Activated CD8-positive, alpha-beta T cell treated with anti-CD3 and anti-CD28 coated beads for 36 hours (primary cell): ENCODE measurements at places on chromosomes 6 and 20.

- no peak for DNase-seq
Measured at GRCh38 chr6:32830017-32830416, 8.5 kb downstream of the TAP2 start.

GRCh38 chr20:38144974-38145728 is 19.9 kb downstream of the TGM2 start:
- no peak for DNase-seq

DNA sequence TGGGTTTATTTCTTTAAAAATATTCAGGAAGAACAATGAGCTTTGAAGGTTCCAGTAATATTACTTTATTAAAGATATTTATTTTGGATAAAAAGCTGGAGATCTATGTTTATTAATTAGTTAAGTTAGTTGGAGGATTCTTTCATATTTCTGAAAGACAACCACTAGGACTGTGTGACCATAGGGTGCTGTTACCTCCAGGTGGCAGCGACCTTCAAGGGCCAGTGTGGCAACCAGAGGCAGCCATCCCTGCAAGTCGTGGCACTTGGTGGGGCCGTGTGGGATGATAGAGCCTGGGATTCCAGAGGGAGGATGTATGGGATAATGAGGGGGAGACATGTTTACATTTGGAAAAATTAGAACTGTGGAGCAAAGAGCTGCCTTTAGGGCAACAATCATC is 95.5 kb upstream of the SCP2D1 start:
- DNase-seq = no peak

DNA sequence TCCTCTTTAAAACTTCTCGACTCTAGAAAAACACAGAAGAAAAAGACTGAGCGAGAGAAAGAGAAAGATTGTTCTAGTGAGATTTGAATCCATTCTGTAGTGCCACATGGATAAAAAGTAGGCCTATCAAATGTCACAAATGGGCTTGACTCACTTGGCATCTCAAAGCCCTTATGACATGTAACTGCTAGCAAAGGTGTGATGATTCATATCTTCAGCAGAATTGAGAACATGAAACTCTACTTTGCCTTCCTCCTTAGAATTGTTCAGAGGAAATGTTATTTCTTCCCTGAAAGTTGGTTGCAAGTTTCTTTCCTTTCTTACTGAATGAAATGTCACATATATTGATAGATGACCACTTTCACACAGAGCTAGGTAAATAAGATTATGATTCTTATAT is 40.4 kb upstream of the DUSP22 start:
- DNase-seq = no peak

- no peak for DNase-seq
Measured at GRCh38 chr6:118578617-118579016, 30.5 kb downstream of the PLN start.

DNA sequence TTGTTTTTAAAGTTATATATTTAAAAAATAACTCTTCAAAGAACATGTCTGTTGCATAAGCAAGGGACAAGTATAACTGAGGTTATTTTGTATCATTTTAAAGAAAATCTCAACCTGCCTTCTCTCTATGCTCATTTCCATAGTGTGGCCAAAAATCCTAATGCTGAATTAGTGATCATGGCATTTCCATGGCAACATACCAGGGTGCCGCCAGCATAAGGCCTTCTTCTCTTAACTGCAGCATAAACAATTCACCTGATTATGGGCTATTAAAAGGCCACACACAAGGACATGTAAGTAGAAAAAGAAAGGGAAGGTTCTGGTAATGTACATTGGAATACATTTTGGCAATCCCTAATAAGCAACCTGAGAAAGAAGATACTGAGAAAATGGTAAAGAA is 95.1 kb upstream of the RNF217 start:
- no peak for DNase-seq

GRCh38 chr6:38021571-38021970 is 202.0 kb downstream of the ZFAND3 start:
- DNase-seq = no peak

- DNase-seq = no peak
Measured at GRCh38 chr6:168282985-168283685, 36.4 kb downstream of the DACT2 start.

DNA sequence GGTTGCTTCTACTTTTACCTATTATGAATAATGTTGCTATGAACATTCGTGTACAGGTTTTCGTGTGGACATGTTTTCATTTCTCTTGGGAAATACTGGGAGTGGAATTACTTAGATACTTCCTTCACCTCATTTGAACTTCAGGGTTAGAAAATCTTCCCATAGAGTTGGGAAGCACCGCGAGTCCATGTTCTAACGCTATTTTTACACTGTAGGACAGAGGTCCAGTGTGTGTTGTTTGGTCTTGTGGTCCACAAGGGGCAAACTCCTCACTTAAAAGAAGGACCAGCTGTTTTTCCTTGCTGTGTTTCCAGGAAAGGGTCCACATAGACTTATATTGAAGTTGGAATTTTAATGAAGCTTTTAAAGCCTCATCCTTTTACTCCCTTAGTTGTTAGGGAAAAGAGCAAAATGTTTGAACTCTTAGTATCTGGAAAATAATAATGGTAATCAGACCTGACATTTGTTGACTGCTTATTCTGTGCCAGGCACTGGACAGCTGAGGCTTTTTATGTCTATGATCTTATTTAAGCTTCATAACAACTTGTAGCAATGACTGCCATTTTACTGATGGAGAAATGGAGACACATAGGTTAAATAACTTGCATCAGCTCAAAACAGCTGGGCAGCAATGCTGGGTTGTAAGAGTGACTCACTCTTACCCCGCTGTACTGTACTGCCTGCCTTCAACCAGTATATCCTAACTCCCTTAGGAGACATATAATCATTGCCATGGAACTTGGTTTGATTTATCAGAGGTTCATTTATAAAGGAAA is 52.0 kb downstream of the CDC5L start:
- DNase-seq = peak; percentile 19

- no peak for DNase-seq
Measured at GRCh38 chr20:63509088-63509564, 10.2 kb upstream of the EEF1A2 start.

- no peak for DNase-seq
Measured at GRCh38 chr20:57139342-57140093, 126.9 kb downstream of the BMP7 start.

DNA sequence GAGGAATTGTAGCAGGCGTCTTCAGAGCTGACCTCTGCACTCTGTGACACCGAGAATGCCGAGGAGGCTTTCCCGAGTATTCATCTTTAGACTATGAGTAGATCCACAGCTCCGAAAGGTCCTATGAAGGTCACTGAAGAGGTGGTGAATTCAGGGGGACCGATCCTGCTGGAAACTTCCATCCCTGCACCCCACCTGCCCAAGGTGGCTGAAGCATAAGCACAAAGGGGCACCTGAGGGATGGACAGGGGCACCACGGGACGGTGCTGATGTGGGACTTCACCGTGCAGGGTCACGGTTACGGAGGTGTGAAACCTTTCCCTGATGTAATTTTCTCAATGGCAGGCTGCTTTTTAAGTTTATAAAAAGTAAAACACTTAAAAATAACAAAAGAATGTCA is 24.4 kb downstream of the DIDO1 start:
- no peak for DNase-seq

- DNase-seq = no peak
Measured at GRCh38 chr6:132131351-132131750, 180.2 kb upstream of the CCN2 start.

DNA sequence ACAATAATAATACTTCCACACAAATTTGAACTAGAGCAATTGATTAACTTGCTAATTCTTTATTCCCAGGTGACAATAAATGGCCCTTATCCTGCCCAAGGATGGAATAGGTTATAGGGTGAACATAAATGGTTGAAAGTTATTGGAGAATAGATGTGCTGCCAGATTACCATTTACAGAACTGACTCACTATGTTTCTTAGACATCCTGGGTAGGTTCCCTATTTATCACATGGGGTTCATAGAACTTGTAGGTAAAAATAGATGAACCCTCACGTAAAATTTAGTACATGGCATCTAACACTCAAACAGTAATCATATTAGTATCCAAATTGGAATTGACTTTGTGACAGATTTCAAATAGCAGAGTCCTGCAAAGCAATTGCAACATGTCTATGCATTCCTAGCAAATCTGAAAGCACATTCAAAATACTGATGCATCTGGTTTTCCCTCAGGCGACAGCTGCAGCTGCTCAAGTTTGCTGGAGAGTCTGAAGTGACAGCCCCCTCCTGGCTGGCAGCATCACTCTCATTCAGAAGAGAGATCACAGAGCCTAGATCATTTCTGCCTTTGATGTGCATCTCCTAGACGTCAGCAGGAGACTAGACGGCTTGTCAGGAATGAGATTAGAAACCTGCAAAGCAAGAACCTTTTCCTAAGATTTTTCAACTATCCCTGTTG is 80.2 kb upstream of the RNF217 start:
- DNase-seq = no peak

DNA sequence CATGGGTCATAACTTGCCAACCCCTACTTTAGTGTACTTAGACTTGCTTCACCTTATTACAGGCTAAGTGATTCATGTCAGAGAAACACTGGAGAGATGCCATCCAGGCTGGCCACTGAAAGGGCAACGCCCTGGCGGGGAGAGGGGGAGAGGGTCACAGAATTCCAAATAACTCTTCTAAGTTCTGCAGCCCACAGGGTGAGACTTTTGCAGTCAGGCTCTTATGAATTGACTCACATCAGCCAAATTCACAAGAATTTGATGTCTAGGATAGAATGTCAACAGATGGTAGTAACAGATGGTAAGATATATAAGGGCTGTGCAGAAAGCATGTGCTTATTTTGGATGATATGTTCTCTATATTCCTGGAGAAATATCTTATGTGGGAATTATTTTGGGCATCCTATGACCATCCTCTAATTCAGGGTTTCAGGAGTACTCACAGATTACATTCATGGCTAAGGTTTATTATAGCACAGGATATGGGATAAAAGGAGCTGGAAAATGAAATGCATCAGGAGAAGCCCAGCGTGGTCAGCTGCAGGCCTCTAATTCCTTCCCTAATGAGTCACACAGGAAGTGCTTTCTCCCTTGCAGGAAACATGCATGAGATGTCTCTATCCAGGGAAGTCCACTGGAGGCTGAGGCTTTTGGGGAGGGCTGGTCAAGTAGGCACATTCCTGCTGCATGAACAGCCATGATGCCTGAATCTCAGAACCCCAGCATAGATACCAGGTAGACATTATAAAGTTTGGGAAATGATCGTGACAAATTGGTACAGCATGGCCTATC is 58.7 kb upstream of the RIN2 start:
- DNase-seq = no peak

DNA sequence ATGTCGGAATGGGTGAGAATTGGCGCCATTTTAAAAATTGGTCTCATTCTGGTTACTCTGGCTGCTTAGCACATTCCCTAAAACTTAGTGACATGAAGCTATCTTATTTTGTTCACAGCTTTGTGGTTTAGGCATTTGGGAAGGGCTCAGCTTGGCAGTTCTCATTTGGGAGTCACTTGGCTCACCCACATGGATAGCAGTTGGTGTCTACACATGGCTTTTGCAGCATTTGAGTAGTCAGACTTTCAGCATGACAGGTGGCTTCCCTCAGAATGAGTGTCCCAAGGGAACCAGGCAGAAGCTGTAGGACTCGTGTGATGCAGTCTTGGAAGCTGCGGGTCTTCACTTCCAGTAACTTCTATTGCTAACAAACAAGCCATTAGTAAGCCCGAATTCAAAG is 64.6 kb downstream of the UST start:
- no peak for DNase-seq

- no peak for DNase-seq
Measured at GRCh38 chr20:20341371-20341770, 26.5 kb upstream of the INSM1 start.

DNA sequence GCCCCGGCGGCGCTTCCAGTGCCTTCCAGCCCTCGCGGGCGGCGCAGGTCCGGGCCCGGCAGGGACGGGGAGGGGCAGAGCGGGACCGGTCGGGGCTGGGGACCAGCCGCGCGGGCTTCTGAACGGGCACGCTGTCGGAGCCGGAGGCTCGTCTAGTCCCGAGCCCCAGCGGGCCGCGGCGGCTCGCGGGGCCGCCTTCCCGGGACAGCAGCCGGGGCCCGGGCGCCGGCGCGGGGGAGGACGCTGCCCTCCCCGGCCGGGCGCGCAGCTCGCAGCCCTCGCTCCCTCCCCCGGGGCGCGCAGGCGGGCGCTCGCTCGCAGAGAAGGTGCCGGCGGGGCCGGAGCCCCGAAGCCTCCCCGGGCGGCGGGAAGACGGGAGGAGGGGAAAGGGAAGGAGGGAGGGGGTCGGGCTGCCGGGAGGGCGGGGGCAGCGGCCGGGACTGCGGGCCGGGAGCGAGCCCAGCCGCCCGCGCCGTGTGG is 696 bp upstream of the SIRPA start:
- DNase-seq = peak; percentile 12

- DNase-seq = no peak
Measured at GRCh38 chr6:133610971-133611370, 277.9 kb upstream of the TCF21 start.

- DNase-seq = no peak
Measured at GRCh38 chr6:347232-347631, 44.3 kb upstream of the IRF4 start.

- no peak for DNase-seq
Measured at GRCh38 chr20:64064145-64064698, 1.2 kb downstream of the TCEA2 start.

DNA sequence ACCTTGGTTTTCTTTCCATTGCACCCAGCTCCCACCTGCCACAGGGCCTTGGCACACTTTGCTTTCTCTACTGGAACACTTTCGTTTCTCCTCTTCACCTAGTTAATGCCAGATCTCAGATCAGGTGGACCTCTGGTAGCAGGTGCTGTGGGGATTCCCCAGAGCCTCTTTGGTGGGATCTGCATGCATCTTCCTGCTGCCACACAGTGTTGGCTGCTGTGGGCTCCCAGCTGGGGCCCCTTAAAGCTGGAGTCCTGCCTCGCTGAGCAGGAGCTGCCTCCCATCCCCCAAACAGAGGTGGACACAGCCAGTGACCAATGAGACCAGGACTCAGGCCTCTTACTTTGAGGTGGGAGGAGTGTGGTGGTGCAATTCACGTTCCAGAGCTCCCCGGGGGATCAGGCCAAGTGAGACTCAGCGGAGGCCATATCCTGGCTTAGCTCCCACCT is 28.4 kb downstream of the CEBPB start:
- DNase-seq = no peak

DNA sequence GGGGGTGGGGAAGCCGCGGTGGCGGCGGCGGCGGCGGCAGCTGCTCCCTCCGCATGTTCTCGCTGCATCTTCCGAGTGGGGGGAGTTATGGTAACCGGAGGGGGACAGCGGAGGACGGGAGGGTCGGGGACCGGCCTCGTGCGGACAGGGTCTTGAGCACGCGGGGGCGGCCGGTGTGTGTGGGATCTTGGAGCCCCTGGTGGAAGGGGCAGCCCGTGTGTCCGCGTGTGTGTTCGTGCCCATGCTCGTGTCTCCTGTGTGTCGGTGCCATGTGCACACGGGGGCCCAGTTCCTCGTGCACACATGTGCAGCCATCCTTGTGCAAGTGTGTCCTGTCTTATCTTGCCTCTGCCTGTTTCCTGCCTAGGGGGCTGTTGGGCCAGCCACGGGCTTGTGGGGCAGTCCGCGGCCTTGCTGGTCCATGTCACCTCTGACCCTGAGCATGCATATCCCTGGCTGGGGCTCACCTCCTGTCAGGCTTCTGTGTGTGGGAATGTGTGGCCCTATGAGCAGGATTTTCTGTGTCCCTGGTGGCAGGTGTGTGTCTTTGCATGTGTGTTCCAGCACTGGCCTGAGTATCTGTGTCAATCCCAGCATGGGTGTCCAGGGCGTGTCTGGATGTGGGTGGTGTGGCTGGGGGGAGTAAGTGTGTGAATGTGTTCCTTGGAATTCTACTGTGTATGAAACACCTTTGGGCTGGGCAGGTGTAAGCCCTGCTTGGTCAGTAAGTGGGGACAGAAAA is 8.5 kb downstream of the SYNGAP1 start:
- peak; percentile 54 for DNase-seq
